ENCODE measurements at places on chromosomes 1 and 21.

DNA sequence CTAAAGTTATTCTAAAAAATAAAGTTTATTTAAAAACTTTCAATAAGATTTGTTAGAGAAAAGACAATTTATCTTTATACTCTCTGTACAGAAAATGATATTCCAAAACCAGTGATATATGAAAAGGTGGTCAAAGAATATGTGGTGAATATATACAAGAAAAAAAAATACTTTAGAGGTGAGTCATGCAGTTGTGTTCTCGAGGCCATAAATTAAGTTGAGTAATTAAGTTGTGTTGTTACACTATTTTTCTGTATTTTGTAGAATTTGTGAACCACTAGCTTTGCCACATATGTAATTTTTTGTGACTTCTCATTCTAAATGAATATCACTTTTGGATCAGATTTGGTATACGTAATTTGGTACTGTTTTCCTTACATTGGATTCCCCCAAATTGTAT lies 23.6 kb upstream of the DUSP10 start:
- DNase-seq, result no peak

- peak; percentile 26 for DNase-seq
These were observed 1.1 kb downstream of the PLXNA2 start for GRCh38 chr1:208242941-208243526.

DNA sequence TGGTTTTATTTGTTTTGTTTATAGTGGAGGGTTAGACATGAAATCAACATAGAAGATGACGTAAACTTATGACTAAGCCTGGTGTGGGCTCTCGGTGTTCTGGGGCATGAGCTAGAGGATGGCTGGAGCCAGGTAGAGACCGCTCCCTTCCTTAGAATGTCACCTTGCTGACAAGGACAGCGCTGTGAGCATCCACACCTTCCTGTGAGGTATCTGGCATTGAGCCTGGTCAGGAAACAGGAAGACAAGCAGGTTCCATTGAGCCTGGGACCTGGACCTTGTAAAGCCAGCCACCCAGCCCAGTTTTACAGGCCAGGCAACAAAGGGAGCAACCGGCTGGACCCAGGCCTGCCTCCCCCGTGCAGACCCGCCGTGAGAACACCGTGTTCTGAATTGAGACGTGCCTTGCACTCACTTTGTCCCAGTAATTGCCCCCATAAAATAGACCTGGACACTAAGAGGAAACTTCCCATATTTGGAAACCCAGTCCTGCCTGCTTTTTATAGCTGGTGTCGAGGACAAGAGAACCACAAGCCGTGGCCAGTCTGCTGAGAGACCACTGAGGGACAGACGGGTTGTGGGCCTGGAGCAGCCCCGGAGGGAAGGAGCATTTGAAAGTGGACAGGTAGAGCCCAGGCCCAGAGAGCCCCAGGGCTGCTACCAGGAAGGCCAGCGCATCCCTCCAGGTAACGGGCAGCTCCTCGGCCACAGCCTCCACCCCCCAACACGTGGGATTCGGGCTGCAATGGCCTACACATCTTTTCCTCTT lies 78.0 kb downstream of the PDE9A start:
- no peak for DNase-seq

DNA sequence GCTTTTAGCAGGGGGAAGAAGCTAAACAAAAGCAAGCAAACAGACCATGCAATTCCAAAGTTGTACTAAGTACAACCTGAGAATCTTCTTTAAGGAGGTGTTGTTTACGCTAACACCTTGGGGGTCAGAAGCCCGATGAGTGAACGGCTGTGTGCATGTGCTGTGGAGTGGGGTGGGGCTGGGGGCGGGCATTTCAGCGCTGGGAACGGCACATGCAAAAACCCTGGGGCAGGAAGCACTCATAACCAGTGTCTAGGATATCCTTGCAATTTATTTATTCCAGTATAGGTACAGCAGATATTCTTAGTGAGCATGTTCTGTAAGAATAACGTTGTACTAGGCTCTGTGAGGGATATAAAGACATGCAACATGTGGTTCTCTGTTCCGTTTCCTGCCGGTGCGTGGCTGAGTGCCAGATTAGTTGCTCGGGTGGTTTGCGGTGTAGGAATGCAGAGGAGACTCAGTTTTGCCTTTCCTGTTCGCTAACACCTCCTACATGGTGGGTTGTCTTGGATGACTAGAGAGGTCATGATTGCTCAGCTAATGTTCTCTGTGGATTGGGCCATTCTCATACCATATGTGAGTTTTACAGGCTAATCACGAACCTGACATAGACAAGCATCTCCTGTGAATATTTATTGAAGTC lies 3.7 kb downstream of the FASLG start:
- peak; percentile 93 for DNase-seq

DNA sequence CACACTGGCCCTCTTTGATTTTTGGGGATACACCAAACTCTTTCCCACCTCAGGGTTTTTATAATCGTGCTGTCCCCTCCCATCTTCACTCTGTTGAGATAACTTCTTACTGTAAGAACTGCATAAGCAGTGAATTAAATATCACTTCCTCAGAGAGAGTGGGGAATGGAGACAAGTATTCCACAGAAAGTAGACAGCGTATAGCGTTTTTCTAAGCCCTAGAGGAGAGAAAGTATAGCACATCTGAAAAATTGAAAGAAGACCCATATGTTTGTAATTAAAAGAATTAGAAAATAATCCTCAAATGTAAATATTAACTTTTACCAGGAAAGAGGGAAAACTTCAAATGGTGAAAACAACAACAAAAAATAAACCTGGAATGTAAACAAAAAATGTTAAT lies 67.3 kb downstream of the GPR161 start:
- no peak for DNase-seq

DNA sequence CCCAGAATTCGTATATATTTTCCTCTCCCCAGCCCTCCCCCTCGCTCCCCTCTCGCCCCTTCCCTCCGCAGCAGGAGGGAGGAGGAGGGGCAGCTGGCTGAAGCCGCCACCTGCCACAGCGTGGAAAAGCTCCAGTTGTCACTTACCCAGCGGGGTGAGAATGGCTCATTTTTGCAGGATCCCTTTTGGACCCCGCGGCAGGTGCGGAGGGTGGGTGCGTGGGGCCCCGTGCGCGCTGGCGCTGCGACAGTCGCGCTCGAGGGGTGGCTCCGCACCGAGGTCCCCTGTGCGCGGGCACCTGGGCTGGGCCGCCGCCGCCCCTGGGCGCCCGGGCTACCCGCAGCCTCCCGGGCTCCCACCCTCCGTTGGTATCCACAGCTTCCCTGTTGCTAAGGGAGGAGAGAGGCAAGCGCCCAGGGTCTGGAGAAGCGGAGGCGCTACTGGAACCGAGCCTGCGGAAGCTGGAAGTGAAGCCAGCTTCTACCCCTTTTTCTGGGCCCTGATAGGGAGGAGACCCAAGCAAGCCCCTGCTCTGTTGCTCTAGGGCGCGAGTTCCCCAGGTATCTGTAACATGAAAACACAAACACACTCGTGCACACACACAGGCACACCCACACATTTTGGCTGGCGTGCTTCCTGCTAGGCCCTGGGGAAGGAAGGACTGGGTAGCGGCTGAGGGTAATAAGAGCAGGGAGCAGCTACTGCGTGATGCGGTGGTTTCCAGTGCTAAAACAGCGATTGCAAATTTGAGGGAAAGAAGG lies at the start of gene ERICH3:
ERICH3 (minus strand) TSS at position 442 of the 761 bp plus-strand sequence; CDS start at position 169, 273 bp downstream.
- no peak for DNase-seq

DNA sequence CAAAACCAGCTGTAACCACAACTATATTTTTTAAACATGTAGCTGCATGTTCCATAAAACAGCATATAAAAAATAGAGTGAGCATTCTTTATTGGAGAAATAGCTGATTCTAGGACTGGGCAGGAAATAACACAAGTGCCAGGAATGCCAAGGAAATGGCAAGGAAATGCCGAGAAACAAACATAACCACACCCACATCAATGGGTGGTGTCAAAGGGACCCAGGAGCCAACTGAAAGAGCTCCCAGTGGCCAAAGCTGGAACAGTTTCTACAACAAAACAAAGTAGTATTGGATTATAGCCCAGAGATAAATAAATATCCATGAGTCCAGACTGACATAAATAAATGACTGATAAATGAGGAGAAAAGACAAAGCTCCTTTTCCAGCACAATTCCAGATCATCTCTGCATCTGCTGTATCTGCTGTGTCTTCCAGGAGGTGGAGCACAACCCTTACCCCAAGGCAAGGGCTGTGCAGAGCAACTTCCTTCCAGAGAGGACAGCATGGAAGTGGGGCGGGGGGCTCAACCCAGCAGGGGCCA lies 28.1 kb downstream of the ADARB1 start:
- DNase-seq, result no peak

DNA sequence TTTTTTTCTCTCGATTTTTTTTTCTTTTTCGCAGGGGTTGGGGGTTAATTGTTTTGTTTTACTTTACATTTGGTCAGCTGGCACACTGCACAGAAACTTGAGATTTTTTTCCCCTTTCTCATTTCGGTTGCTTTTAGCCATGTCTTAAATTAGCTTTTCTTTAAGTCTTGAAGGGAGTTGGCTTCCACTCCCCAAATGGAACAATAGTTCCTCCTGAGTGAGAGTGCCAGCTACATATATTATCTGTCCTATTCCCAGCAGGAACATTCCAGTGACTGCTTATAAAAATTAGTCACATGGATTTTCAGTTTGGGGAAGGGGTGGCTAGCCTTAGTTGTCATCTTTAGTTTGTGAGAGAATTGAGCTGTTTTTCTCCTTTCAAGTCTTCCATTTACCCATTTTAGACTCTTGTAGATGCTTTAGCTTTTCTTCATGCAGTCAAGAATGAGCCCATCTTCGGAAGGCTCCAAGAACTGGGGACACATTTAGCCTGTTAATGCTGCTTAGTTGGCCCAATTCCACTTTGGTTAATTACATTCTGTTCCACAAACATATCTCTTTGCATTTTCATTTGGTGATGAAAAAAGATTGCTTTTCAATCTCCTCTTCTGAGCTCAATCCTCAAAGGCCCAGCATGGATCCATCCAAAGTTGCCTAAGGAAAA lies 510.1 kb upstream of the CXADR start:
- no peak for DNase-seq

DNA sequence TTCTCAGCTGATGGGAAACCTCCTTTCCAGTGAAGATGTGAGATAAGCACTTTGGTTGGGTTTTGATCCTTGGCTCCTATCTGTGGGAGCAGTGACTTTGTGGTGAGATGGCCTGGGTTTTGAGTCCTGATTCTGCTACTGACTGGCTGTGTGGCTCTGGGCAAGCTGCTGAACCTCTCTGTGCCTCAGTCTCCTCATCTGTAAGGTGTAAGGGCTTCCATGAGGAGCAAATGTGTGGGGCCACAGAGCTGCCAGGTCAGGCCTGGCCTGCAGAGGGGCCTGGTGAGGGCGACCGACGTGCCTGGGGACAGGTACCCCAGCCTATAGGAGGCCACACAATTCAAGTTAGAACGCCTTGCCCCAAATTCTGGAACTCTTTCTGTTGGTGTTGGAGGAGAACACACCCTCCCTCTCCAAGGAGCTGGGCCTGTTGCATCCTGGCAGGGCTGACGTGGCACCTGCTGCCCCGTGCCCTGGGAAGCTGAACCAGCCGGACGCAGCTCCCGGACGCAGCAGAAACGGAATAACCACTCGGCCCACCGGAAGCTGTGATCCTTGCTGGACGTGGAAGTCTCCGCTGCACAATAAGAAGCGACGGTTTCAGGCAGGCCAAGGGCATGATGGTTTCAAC lies 62.7 kb downstream of the AGPAT3 start:
- no peak for DNase-seq

GRCh38 chr1:28449904-28450303 lies 55.9 kb upstream of the RCC1 start:
- peak; percentile 37 for DNase-seq

- DNase-seq, result peak; percentile 50
These were observed 1.7 kb upstream of the JUN start for GRCh38 chr1:58785442-58786058.

DNA sequence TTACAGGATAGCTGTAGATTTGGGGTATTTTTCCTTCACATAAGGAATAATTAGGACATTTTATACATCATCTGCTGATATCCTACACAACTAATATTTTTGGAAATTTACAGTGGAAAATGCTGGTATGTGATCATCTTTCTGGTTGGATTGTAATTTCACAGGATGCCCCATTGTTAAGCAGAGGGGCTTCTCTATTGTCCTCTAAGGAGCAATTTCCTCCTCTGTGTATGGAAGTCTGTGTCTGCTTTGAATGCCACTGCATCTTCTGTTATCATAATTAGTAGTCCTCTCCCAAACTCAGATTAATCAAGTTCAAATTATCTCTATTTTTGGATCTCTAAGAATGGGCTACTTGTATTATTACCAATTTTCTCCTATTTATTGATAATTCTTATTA lies 988.1 kb upstream of the B3GALT2 start:
- DNase-seq, result no peak

DNA sequence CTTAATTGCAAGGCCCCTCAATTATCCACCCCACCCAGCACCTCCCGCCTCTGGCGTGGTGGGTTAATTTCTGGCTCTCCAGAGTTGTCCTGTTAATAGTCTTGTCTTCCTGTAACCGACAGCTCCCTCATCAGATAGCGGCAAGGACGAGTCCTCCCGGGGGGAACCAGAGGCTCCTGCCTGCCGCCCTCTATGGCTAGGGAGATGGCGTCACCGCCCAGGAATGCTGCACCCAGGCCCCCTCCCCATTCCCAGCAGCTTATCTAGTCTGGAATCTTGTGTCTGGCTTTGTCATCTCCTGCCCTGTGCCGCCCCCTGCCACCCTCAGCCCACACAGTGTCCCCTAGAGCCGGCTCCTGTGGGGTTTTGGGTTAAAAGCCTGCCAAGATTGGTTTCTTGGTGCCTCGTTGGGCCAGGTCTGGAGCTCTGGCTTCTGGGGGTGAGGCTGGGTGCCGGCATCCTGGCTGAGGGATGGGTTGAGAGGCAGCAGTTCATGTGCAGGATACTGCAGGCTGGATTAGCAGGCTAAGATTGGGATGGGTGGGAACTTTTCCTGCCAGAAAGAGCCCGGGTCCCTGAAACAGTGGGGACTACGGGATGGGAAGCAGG lies 48.8 kb downstream of the EDN2 start:
- DNase-seq, result no peak

DNA sequence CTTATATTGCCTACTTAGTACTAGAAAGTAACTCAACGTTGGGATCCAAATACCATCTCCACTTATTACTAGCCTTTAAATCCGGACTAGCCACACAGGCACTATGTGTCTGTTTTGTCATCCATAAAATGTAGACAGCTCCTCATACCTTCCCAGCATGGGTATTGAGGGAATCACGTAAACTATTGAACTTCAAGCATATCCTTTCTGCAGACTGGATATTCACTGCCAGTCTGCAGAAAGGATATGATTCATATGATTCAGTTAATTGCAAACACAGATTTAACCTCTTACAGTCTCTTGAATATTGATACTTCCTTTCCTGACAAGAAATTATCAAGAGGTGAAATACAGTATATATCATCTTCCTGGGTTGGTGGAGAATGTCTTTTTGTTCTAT lies 186.0 kb downstream of the LEPR start:
- DNase-seq, result no peak

DNA sequence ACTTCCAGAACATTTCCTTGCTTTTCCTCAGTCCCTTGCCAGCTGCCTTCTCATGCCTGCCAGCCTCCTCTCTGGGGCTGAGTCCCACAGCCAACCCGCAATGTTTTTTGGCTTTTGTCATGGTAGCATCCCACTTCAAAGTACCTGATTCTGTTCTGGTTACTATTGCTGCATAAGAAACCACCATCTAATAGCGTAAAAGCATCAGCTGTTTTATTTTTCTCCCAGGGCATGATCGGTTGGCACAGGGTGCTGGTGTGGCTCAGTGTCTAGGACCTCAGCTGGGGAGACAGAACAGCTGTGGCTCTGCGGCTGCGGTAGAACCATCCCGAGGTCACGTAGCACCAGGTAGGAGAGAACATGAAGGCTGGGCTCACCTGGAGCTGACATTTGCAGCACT lies 8.9 kb upstream of the PRMT2 start:
- no peak for DNase-seq

All from stimulated activated CD8-positive, alpha-beta memory T cell treated with anti-CD3 and anti-CD28 coated beads, Interleukin-4, amount 100 ng/mL, for 48 hours (primary cell).